Kidney glomerular epithelial cell (primary cell): ENCODE measurements at places on chromosomes 6 and 20.

DNA sequence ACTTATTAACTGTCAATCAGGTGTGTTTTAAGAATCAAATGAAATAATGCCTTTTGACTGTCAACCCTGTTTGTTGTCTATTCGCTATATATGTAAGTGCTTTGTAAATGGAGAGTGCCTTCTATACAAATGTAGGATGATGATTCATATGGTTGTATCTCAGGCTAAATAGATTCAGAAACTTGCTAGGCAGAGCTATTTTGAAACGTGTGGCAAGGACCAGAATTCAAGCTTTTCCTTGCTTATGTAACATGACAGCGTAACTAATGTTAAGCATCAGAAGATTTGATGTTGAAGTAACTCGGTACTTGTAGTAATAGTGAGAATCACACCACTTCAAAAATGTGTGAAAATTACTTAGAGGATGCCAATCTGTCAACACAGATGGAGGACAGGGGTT, 3.4 kb downstream of the OGFRL1 start:
- DNase-seq, result no peak

- no peak for DNase-seq
These were observed 23.8 kb downstream of the IYD start for GRCh38 chr6:150392452-150393220.

- no peak for DNase-seq
These were observed 656 bp downstream of the RTEL1 start for GRCh38 chr20:63658749-63659187.

- peak; percentile 43 for DNase-seq
These were observed 746 bp downstream of the BACH2 start for GRCh38 chr6:90295854-90296340.

- DNase-seq, result no peak
These were observed 14.6 kb upstream of the THBS2 start for GRCh38 chr6:169268276-169268675.

DNA sequence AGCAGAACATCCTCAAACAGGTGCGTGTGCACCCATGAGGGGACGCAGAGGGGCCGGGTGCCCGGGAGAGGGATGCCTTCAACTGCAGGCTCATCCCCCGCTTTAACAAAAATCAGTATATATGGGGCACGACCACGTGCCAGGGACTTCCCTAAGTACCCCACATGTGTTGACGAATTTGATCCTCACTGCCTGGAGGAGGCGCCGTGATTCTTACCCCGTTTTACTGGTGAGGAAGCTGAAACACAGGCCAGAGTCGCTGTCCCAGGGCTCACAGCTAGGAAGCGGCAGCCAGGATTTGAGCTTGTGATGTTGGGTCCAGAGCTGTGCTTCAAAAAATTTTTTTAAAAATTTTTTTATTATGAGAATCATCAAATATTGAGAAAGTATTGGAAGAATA, 44.8 kb downstream of the ITPR3 start:
- DNase-seq, result no peak

- no peak for DNase-seq
These were observed 30.2 kb upstream of the GGTLC1 start for GRCh38 chr20:24018796-24019195.

DNA sequence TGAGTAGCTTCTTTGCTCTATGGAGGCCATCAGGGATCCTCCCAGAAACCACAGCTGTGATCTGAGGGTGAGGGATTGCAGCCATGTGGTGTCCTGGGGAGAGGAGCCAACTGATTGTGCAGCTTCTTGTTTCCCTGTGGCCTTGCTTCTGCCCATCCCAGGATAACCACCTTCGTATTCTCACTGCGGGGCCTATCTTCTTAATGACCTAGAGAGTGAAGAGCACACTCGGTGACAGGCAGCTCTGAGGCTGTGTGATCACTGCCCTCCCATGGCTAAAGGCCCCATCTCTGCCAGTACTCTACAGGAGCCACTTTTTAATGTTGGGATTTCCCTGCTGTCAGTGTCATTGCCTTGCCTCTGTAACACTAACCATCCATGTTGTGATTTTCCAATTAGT, 5.3 kb upstream of the RAET1L start:
- DNase-seq, result no peak

DNA sequence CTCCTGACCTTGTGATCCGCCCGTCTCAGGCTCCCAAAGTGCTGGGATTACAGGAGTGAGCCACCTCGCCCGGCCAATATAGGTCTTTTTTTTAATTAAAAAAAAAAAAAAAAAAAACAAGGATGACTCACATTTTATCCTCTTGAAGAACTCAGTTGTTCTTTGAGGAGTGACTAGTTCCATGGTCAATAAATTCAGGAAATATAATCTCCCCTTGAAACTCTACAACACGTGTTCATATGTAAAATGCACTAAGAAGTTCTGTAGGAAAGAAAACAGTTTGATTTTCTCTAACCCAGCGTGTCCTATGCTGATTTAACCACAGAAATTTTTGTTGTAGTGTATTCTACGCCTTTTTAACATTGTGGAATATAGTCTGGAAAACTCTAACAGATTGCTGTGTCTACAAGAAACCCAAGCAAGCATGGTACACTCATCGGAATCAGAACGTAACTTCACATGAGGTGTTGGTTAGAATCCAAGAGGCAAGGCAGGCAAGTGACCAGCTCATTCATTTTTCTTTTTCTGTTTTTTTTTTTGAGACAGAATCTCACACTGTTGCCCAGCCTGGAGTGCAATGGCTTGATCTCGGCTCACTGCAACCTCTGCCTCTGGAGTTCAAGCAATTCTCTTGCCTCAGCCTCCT, 79.0 kb upstream of the ZNF217 start:
- peak; percentile 31 for DNase-seq

- no peak for DNase-seq
These were observed 345.1 kb downstream of the BTBD3 start for GRCh38 chr20:12262747-12263146.

DNA sequence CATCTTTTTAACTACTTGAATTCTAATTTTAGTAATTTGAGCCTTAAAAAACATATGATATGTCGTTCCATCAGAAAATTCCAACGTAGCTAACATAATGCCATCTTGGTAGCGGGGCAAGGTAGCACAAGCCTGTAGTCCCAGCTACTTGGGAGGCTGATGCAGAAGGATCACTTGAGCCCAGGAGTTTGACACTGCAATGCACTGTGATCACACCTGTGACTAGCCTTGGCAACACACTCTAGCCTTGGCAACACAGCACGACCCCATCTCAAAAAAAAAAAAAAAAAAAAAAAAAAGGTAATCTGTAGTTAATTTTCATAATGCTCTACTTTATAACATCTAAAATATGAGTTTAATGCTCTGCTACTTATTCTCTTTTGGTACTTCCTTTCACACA, 6.7 kb downstream of the BCLAF1 start:
- no peak for DNase-seq

- no peak for DNase-seq
These were observed 3.6 kb downstream of the TOP1 start for GRCh38 chr20:41032271-41032670.

- DNase-seq, result no peak
These were observed 104.9 kb upstream of the SYNDIG1 start for GRCh38 chr20:24364482-24364881.

DNA sequence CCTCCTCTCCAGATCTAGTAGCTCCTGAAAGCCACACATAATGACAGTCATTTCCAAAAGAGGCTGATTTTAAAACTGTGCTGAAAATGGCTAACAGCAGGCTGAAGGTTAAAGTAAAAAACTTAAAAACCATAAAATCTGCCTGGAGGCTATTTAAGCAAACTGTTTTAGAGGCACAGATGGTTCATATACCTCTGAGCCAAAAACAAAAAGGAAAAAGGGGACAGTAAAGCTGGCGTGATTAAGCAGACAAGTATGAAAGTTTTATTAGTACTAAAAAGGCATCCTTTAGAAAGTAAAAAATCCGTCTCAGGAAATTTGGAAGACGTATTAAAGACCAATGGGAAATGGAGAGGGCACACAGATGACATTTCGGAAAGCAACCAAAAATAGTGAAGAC, 55.8 kb downstream of the SOBP start:
- no peak for DNase-seq

DNA sequence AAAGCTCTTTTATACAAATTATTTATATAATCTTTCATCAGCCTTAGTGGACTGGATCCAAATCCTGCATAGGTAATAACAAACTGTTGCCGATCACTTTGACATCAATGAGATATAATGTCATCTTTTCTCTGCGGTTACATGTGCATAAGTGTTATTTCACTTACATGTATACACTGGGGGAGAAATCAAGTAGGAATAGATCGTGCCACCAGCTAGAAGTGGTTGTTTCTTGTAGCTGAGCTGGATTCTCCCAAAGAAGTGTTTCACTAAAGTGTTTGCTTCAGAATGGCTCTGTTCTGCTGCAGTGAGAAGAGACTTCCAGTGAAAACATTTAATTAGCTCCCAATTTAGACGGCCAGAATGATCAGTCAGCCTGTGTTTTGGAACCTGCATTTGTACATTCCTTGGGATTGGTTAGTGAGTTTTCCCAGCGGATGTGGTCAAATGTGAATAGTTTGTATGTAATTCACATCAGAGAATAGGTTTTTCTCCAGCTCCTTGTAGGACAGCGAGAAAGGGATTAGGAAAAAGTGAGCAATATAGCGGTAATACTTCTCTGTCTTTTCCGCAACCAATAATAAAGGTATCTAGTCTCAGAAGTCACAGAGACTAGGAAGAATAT, 163.1 kb upstream of the CCN2 start:
- no peak for DNase-seq

DNA sequence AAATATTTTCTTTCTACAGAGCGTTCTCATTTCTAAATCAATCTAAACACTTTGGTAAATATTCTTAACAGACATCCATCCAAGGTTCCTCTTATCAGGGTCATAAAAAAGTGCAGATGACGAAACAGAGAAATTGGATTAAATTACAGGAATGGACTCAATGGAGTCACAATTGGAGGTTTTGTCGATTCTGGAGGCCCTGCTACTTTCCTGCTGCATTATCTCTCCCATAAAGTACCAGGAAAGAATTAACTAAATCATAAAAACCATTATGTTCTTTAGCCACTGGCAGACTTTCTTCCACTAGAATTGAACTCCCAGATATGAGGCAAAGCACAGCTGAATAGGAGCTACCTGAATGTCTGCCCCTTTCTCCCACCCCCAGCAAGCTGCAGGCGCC, 610.6 kb downstream of the HDGFL1 start:
- DNase-seq, result no peak

- no peak for DNase-seq
These were observed 200.9 kb downstream of the TTLL2 start for GRCh38 chr6:167525774-167526173.

- peak; percentile 32 for DNase-seq
These were observed 174.4 kb upstream of the RIN2 start for GRCh38 chr20:19583532-19584175.

DNA sequence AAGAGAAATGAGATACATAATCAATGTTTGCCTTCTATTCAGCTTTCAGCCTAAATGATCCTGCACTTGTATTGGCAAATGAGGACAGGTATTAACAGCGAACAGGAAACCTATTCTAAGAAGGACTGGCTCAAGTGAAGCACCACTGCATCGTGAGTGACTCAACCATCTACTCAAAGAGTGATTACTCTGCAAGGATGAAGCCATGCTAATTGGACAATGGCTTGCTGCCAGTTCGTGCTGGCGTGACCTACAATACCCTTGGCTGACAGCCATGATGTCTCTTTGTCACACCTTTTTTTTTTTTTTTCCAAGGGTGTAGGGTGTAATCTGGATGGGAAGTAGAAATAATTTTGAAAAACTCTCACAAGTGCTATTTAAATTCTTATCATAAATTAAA, 104.9 kb downstream of the GJA10 start:
- peak; percentile 77 for DNase-seq

DNA sequence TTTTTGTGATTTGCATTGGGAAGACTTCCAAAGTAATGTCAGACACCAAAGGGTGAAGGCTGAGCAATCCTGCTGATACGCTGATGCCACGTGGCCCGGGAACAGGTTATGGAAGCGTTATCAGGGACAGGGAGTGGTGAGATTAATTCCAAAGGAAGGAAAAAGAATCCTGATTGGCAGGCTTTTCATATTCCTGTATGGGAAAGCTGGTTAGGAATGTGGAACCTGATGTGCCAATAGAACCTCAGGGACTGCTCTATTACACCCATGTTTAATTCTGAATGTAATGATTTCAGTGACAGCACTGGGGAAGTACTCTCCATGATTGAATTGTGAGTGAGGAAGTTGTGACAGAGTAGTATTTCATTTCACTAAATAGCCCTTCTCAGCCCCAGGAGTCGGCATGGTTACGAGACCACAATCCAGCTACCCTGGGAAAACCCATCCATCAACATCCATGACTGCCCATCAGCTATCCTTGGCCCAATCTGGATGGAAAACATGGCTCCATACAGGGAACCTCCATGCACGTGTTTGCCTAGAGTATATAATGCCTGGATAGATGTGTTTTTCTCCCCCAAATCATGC, 49.4 kb downstream of the F13A1 start:
- no peak for DNase-seq

DNA sequence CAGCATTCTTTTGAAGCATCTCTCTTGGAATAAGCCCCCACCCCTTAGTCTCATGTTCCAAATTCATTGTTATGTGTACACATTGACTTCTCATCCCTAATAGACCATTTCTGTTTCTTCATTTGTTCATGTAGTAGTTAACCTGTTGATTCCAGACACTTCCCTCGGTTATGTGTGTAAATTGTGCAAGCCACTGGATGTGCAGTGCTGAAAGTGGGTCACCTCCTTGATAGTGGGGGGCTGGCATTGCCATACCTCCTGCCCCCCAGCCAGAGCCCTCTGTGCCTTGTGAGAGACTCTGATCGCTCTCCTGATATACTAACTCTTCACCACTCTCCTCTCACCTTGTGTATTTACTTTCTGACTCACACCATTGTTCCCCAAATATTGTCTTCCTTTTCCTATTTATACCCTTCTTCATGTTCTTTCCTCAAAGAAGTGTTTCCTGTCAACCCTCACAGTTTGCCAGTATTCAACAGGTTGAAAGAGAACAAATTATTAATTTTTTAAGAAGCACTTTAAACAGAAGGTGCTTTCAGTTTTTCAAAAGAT, 59.0 kb downstream of the HIVEP1 start:
- DNase-seq, result no peak

GRCh38 chr6:16121339-16121738, 7.5 kb upstream of the MYLIP start:
- DNase-seq, result no peak

GRCh38 chr6:19632230-19632629, 204.9 kb upstream of the ID4 start:
- no peak for DNase-seq

GRCh38 chr20:37941332-37941731, 38.4 kb downstream of the VSTM2L start:
- DNase-seq, result no peak

GRCh38 chr6:142376800-142377496, 75.1 kb downstream of the ADGRG6 start:
- DNase-seq, result peak; percentile 55

- no peak for DNase-seq
These were observed 4.2 kb downstream of the CD2AP start for GRCh38 chr6:47481806-47482205.

GRCh38 chr6:46116289-46116688, 13.5 kb upstream of the ENPP4 start:
- DNase-seq, result no peak

- peak; percentile 30 for DNase-seq
These were observed 94.6 kb upstream of the INSM1 start for GRCh38 chr20:20273286-20273685.
